AG04449 (cell line): ENCODE measurements at places on chromosomes 16 and 17.

DNA sequence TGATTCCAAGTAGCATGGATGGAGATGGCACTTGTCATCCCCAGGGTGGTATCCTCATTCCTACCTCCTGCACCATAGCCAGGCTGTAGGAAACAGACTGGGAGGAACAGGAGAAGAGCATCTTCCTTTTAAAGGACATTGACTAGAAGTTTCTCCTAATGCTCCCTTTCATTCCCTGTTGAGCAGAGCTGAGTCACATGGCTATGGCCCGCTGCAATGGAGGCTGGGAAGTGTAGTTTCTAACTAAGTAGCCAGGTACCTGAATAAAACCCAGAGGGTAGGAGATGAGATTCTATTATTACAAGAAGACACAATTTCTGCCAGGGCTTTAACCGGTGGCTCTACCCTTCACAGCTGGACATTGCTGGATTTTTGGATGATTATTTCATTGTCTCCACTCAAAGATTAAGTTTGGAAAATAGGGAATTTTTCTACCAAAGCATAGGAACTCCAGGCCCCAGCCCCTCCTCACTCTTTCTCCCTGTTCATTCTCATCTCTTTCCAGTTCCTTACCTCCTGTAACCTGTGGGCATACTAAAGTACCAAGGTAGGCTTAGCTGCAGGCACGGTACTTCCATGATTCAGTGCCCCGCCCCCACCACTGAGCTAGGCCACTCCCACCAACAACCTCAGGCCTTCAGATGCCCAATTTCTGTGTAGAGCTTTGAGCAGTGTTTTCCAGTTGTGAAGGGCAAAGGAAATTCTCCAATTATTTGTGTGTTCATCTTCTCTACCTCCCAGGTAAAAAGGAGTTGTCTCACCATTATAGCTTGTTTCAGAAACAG is 378.3 kb downstream of the CDH13 start:
- DNase-seq, result no peak

DNA sequence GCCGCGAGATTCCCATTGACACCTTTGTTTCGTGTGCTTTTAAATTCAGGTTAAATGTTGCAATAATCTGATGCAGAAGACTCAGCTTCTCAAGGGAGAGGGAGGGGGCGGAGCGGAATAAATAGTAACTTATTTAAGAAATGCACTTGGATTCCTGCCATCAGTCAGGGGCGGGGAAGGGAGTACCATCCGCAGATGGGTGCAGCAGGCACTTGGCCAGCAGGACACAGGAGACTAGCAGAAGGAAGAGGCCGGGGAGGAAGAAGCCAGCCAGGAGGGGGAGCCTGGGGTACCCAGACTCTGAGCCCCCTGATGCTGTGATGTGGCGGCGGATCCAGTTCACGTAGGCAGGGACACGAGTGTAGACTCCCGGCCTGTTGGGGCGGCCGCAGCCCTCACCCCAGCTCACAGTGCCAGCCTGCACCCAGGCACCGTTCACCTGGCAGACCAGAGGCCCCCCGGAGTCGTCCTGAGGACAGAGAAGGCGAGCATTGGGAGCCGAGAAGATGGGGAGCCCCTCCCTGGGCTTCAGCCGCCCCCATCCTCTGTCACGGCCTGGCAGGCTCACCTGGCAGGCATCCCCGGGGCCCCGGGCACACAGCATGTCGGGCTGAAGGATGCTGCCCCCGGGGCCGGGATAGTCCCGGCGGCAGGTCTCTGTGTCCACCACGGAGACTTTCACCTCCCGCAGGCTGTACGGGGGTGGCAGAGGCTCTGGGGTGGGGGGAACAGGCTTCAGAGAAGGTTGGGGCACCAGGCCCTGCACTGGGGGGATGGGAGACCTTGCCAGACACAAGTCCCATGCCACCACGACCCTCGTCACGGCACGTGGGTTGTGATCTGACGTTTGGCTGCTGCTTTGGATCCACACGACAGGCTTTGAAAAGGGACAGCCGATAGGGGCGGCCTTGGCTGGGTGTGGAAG is 3.2 kb downstream of the TPSG1 start:
- no peak for DNase-seq

- DNase-seq, result no peak
Measured at GRCh38 chr17:83009414-83010205, 69.8 kb upstream of the METRNL start.

DNA sequence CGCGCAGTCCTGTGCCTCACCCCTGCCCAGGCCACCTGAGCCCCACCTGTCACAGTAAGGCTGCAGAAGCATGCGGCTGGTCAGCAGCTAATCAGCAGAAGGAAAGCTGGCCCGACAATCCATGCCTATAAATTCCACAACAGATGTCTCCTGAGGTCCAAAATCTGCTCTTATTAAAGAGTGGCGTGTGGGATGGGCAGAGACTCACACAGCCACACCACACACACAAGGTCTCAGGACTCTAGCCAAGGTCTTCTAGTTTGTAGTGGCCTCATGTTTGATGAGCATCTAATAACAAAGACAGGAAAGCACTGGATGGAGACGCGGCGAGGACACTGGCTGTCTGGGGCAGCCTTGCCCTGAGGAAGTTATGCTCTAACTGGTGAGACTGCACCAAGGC is 55.9 kb downstream of the ANKRD11 start:
- no peak for DNase-seq

- peak; percentile 85 for DNase-seq
Measured at GRCh38 chr16:66516808-66517585, 32.9 kb downstream of the TK2 start.

DNA sequence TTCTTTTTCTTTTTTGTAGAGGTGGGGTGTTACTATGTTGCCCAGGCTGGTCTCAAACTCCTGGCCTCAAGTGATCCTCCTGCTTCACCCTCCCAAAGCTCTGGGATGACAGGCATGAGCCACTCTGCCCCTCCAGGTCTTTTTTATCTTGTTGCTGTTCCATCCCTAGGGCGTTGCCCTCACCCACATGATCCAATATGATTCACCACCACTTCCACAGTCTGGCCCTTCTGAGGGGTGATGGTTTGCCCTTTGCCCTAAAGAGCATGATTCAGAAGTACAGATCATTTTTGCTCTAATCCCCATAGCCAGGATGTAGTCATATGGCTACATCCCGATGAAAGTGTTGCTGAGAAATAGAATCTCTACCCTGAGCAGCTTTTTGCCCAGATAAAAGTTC is 18.8 kb downstream of the STX4 start:
- peak; percentile 52 for DNase-seq

GRCh38 chr17:32673964-32674363 is 187.2 kb downstream of the CDK5R1 start:
- DNase-seq, result no peak
